ENCODE measurements at places on chromosomes 13 and 19.

- no peak for DNase-seq
Observed at GRCh38 chr19:46020819-46021125, 2.1 kb downstream of the PGLYRP1 start.

DNA sequence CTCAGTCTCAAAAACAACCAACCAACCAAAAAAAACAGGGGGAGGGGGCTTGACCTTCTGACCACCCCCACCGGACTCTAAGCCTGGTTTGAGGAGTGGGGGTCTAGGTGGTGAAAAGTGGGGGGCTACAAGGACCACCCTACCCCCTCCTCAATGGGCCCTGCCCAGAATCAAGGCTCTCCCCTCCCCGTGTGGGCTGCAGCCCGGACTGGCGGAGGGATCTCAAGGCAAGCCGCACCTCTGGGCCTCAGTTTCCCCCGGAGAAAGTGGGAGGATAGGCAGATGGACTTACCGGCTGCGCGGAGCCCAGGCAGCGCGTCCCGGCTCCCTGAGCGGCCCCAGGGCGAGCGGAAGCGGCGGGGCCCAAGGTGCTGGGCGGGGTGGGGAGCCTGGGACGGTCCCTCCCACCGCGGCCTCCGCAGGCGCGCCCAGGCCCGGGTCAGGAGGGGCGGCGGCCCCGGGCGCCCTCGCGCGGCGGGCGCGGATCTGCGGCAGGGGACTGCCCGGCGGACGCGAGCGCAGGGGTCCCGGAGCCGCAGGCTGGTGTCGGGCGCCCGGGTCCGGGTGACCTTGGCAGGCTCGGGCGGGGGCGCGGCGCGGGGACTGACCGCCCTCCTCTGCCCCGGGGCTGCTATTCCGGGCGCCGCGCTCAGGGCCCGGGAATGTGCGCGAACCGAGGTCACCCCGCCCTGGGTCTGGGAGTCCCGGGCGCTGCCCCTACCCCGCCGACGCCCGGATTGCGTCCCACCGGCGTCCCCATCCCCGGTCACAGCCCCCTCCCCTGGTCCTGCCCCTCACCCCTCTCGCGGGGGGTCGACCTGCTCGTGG lies at the start of gene ADAMTSL5:
TSS of gene ADAMTSL5 (minus strand) at position 349 of the 828 bp plus-strand sequence. CDS start 2,076 bp downstream, outside the sequence.
- peak; percentile 51 for DNase-seq

- peak; percentile 82 for DNase-seq
Observed at GRCh38 chr19:40613690-40614621, 12.8 kb downstream of the LTBP4 start.

- DNase-seq: no peak
Observed at GRCh38 chr13:104389691-104390090, 1323.5 kb upstream of the SLC10A2 start.

DNA sequence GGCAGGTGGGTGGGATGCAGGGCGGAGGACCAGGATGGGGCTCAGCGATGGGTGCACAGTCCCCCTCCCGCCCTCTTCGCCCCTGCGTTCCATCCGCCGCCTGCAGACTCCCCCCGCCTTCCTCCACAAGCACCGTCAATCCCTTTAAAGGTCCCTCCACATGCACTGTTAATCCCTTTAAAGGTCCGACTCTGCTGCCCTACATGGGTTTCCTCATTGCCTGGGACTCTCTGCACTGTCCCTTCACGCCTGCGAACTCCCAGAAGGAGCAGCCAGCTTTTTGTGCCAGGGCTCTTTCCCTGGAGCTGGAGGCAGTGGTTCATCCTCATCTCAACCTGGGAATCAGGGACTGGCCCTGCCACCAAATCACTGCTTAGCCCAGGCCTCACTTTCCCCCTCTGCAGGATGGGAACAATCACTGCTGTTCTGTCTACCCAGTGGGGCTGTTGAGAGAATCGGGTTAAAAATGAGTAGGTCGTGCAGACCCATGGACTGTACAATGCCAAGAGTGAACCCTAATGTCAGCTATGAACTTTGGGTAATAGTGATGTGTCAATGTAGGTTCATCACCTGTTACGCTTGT lies 20.4 kb downstream of the ZNF574 start:
- no peak for DNase-seq

Data from activated CD4-positive, alpha-beta T cell treated with anti-CD3 and anti-CD28 coated beads for 24 hours (primary cell).